ENCODE measurements at places on chromosomes 1 and 21.

DNA sequence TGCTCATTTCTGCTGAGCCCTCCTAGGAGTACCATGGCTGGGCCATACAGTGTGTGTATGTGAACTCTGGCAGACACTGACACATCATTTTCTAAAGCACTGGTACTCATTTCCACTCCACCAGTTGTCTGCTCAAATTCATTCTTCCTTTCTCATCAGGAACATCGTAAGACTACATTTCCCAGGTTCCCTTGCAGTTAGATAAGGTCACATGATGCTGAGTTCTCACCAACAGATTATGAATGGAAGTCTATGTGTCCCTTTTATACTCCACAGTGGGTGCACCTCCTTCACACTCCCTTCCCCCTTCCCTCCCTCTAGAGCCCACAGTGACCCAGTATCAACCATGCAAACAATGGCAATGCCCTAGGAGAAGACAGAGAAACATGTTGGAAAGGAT, 38.3 kb upstream of the PAX7 start:
- no peak for DNase-seq

GRCh38 chr1:56199956-56200355, 379.4 kb downstream of the PLPP3 start:
- DNase-seq, result no peak

GRCh38 chr1:211281320-211282022, 22.3 kb downstream of the RCOR3 start:
- DNase-seq, result no peak

GRCh38 chr1:201681375-201681774, 142.4 kb downstream of the NAV1 start:
- DNase-seq, result no peak

DNA sequence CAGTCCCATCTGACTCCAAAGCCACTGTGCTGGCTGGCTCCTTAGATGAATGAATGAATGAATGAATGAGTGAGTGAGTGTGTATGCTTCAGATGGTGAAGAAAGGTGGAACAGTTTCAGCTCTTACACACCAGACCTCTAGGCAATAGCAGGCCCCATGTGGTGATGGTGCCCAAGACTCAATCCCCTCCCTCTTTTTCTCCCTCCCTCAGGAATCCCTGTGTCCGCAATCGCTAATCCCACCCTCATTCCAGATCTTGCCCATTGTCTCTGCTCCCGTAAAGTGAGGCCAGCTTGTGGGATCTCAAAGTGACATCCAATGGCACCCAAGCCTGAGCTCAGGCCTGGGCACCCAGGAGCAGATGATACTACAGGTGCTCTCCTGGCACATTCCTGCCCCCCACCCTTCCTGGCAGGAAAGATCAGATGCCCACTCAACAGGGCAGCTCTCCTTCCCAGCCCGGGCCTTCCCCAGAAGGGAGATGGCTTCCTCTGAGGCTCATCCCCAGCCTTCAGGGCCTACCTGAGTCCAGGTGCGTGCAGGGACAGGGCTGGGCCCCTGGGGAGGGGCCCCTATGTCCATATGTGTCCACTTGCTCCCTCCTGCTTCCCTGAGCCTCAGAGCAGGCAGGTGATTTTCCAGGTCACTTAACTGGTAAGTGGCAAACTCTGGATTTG, 106.4 kb downstream of the HMGB4 start:
- DNase-seq, result no peak

DNA sequence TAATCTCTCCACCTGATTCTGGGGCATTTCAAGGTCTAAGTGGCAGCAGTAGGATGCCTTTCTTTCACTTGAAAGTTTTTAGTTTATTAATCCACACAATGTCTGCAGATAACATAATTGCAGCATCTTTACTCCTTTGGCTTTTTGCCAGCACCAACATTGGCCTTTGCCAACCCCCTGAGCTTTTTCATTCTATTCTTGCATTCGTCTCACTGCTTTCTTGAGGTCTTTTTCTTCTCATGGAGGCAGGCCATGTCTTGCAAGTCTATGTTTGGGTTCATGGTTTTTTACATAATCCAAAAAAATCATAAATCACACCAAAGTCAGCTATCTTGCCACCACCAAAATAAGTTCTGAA, 30.4 kb upstream of the COG2 start:
- no peak for DNase-seq

DNA sequence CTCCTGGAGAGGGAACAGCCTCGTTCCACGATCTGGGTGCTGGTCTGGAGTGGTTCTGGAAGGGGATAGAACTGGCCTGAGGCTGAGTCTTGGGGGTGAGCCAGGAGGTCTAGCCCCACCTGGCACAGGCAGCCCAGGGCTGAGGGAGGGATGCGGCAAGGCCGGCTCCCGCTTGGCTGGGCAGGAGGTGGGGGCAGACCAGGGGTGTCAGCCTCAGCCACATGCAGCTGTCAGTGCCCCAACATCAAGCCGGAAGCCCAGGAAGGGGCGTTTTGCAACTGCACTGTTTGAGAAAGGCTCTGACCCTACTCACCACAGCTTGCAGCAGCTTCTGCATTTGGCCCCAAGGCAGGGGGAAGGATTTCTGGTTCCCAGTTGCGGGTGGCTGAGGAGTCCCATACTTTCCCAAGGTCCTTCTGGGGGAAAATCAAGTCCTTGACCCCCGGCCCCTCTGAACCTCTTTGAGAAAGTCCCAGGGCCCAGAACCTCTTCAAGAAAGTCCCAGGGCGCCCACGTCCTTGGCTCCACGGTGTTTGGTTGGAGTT, 2.0 kb downstream of the EFHD2 start:
- DNase-seq, result no peak

DNA sequence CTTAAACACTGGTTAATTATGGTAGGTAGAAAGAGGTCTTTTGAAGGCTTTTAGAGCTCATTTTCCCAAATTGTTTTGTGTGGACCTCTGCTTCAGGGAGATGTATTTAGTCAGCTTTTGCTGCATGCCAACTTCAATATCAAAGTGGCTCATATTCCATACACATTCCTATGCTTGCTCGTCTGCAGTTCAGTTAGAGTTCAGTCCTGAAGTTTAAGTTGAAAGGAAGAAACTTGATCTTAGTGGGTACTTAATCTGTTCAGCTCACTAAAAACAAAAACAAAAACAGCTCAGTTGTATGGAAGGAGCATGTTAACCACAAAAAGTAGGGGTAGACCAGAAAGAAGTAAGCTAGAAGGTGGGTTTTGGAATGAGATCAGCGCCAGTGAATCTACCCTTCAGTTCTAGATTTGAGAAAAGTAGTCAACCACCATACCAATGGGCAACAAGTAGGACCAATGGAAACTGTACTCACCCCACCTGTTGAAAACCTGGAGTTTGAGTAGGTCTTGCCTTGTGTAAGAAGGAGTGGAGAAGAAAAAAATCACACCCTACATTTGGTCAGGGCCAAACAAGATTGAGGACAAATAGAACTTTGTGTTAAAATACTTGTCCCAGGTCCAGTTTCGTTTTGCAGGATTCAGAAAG, 58.0 kb downstream of the LEPR start:
- no peak for DNase-seq

DNA sequence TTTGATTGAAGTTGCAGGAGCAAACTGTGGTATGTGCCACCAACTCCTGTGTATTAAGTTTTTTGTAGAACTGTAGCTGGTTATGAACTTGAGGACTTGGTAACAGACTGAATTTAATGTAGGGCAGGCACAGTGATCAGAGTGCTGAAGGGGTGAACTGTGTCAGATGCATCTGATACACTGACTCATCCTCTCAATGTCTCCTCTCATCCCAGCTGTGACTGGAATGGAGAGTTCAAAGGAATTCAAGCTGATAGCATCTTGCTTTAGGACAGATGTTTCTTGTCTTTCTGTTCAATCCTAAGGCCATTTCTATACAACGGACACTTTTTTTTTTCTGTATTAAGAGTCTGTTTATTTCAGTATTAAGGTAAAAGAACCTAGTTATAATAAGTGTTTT, 25.0 kb upstream of the GBP1 start:
- no peak for DNase-seq

DNA sequence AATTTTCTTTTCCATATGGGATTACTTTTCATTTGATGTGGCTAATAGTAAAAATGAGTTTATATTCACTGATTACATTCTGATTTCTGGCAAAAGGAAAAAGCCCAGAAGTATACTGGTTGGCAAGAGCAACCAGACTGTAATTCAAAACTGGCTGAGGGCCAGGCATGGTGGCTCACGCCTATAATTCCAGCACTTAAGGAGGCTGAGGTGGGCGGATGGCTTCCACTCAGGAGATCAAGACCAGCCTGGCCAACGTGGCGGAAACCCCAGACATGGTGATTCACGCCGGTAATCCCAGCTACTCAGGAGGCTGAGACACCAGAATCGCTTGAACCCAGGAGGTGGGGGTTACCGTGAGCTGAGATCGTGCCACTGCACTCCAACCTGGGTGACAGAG, 14.5 kb downstream of the SYT11 start:
- DNase-seq, result no peak

DNA sequence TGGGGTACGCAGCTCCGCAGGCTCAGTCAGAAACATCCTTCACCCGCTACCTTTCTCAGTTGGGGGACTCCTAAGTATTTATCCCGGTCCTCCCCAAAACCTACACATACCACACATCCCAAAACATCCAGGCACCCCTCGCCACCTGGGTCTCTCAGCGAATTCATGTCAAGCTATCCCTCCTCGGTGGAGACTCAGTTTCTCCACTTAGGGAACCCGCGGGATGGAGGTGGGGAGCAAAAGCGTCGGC, 1.3 kb upstream of the ZBTB7B start:
- no peak for DNase-seq

GRCh38 chr1:30822006-30822405, 64.4 kb upstream of the LAPTM5 start:
- no peak for DNase-seq

GRCh38 chr1:170959385-170959784, 24.1 kb downstream of the MROH9 start:
- DNase-seq, result no peak

DNA sequence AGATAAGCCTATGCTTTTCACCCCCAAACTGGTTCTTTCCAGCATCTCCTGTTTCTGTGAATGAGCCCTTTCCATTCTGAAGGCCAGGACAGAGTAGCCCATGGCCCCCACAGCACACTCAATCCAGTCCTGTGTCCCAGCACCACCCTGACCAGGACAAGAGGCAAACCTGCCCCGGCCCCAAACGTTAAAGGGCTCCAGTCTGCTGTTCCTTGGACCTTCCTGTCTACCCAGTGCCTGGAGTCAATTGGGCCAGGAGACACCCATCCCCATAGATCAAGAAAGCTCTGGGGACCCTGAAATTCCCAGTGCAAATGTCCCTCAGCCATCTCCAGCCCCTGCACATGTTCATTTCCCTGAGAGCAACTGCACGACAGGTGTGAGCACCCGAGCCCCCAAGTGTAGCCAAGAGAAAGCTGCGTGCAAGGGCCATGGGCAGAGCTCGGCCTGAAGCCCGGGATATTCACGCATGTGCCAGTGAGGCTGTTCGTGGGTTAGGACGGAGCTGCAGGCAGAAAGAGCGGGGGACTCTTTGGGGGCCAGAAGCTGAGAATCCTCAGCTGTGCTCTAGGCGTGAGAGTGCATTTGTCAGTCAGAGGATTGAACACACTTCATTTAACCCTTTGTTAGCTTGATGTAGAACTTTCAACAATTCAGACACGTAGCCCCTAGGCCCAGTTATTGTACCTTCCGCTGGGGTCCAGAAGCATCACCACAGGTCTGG, 4.2 kb upstream of the RIPK4 start:
- DNase-seq, result no peak

GRCh38 chr21:19353256-19353655, 949.7 kb upstream of the TMPRSS15 start:
- DNase-seq, result no peak

DNA sequence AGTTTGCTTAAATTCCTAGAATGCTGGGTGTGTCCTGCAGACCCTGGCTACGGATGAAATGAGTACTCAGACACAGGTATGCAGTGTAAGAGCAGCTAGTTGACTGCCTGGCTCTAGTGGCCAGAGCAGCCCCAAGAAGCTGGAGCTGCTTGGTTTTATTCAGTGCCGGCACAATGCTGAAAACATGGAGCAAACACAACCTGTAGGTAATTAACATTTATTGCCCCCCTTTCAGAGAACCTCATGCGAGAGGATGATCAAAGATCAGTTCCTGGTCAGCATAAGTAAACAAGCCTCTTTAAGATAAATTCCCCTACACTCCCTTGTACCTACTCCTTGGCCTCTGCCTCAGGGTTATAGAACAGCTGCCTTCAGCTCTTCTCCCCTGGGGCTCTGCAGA, 43.2 kb downstream of the MRPS6 start:
- DNase-seq, result no peak

DNA sequence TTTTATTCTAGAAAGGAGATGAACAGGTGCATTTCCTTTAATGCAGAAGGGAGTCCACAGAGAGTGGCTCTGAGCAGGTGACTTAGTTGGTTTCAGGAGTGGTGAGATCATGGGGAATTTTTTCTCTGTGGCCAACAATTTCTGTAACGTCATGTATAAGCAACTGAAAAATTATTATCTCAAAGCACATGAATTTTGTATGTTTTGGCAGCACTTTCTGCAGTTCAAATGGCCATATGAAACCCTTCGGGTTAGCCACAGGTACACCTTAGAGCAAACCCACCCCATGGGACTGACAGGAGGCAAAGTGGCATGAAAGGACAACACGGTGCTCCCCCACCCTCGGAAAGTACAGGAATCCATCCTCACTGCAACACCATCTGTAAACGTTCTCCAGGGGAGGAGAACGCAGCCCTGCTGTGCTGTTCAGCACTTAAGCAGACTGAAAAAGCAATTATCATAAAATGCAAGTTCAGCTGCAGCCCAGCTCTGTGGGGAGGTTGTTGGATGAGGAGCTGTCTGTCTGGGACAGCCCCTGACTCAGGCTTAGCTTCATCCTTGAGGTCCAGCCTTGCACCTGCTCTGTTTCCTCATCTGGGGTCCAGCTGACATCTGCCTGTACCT, 55.8 kb upstream of the CLDN14 start:
- no peak for DNase-seq

- DNase-seq, result peak; percentile 32
Observed at GRCh38 chr1:232166942-232167341, 463.0 kb downstream of the SIPA1L2 start.

DNA sequence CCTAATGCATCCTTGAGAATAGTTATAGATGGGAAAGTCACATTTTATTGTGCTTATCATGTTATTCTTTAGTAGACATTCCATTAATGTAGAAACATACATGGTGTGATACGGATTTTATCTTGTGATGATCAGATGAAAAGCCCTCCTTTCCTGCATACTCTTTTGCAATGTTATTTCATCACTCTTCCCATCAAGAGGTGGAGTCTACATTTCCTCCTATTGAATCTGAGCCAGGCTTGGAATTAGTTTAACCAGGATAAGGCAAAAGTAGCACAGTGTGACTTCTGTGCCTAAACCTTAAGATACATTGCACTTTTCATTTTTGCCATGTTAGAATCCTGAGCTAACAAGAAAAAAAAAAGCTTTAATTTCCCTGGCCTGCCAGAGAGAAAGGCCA, 393.7 kb upstream of the ST6GALNAC5 start:
- DNase-seq, result no peak

DNA sequence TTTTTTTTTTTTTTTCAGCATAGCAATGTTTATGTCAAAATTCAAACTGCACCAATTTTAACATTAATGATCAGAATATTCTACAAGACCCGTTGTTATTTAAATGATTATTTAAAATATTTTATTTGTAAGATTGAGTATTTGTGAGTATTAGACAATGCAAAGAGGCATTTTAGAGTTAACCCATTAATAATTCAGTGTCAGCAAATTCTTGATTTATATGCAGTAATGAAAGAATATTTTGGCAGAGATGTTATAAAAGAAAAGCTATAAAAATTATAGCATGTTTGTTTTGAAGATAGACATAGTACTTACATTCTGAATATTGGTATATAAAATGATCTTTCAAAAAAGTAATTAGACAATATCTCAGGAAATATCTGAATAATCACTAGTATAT, 269.5 kb upstream of the ZRANB2 start:
- DNase-seq, result no peak

All from NCI-H774 (cell line).